Stimulated activated CD8-positive, alpha-beta memory T cell treated with anti-CD3 and anti-CD28 coated beads, Interleukin-4, amount 100 ng/mL, for 4 hours (primary cell): ENCODE measurements at places on chromosomes 16 and 17.

DNA sequence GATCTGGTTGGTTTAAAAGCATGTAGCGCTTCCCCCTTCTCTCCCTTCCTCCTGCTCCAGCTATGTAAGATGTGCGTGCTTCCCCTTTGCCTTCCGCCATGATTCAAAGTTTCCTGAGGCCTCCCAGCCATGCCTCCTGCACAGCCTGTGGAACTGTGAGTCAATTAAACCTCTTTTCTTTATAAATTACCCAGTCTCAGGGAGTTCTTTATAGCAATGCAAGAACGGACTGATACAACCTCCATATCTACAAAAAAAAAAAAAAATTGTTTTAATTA is 16.6 kb upstream of the PDXDC1 start:
- no peak for DNase-seq

- no peak for DNase-seq
Measured at GRCh38 chr16:60073376-60073775, 1339.3 kb upstream of the GOT2 start.

DNA sequence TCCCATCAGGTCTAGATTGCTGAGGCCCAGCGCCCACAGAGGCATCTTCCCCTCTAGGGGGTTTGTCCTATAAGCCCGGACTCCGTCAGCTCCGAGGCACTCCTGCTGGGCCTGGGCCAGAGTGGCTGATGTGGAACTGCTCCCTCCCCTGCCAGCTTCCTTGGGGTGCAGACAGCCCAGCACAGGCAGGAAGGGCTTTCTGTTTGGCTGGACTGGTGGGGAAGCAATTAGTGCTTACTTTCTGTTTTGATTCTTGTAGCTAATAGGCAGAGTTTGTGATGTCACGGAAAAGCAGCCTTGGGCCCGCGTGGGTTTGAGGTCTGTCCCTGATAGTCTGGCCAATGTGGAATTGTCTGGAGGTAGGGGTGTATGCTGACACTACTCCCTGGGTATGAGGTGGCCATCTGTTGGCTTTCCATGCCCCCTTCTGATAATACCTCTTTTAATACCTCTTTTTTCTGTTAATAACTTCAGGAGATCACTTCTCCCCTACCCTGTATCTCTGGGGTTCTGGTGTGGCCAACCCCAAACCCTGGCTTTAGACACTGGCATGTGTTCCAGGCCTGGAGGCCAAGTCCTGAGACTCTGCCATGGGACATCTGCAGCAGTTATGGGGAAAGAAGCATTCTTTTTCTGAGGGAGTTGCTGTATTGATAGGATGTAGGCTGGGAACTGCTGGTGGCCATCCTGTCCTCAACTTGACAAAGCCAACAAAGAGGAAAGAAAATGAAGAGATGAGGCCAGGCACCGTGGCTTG is 190.9 kb downstream of the RAB11FIP4 start:
- no peak for DNase-seq

GRCh38 chr16:89584768-89585549 is 9.4 kb downstream of the CPNE7 start:
- DNase-seq = no peak

DNA sequence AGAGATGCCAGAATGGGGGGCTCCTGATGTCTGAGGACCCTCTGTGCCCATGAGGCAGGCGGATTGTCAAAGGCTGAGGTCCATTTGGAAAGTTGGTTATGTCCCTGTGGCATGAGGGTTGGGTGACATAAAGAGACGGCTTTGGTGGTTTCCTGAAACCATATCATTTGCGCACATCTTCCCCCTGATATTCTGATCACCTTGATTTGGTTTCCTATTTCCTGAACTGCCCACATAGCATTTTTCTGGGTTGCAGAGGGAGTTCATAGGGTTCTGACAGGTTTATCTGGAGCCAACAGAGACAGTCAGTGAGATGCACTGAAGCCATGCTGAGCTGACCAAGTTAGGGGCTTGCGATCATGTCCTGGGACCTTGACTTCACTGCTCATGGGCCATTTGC is 15.7 kb upstream of the RNF222 start:
- DNase-seq = no peak

GRCh38 chr16:85148931-85149330 is 36.7 kb upstream of the CIBAR2 start:
- no peak for DNase-seq

- no peak for DNase-seq
Measured at GRCh38 chr17:5516060-5516792, 29.9 kb downstream of the MIS12 start.

GRCh38 chr17:48618256-48618896 is 3.3 kb upstream of the HOXB8 start:
- peak; percentile 60 for DNase-seq

DNA sequence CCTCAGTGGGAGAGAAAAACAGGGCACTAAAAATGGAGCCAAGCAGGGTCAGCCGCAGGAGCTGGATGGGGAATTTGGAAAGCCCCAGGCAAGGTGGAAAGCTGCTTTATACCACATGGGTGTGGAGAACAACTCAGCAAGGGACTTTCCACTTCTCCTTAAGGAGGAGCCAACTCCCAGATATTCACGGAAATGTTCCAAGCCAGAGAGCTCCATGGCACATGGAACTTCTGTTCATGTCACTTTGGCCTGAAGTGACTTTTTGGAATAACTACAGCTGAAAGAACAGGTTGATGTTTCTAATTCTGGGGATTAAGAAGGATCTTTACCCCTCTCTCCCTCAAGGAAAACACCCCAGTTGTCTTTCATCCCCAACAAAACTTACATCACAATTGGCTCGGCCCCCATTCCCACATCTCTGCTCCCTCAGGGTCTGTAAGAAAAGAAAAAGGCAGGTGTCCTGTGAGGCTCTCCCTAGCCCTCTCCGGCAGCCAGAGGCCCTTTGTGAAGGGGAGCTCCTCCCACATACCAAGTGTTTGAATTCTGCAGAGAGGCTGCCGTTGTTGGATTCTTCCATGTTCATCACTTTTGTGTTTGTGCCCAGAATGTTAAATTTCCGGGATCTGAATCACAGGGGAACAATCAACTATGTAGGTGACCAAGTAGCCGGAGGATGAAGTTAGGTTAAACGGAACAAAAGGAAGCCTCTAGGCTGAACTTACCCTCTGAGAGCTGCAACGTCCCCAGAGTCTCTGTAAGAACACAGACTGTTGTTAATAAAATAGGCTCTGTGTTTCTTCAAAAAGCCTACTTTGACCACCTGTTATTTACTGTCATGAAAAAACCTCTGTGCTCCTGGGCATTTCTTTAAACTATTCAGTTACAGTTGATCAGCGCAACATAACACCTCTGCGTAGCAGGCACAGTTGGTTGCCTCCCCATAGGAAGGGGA is 41.0 kb downstream of the STAT5A start:
- DNase-seq = no peak

DNA sequence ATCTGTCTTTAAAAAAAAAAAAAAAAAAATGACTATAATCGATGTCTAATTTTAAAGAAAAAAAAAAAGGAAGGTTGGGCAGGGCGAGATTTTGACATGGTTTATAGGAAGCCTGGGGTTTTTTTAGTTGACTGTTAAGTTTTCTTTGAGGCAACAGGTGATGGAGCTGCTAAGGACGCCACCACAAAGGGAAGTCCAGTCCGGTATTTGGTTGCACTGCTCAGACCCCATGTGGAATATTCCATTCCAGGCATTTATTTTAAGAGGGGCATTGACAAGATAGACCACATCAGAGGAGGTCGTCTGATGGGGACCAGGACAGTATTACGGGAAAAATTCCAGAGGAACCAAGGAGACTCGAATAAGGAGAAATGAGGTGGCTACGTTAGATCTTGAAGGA is 168.4 kb downstream of the CCDC182 start:
- no peak for DNase-seq

DNA sequence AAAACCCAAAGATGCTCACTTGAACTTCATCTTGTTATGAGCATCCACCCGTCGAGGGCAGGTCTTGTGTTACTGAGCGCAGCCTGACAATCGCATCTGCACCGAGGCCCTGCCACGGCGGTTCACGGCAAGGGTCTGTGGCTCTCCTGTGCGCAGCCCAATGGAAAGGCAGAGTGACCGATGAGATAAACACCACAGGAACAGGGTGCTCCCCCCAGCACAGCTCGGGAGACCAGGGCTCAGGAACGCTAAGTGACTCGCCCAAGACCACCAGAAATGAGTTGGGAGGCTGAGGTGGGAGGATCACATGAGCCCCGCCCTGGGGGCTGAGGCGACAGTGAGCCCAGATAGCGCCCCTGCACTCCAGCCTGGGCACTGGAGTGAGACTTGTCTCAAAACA is 134.7 kb downstream of the ANKRD11 start:
- no peak for DNase-seq

GRCh38 chr17:79243603-79243990 is 169.0 kb downstream of the ENGASE start:
- no peak for DNase-seq

- no peak for DNase-seq
Measured at GRCh38 chr16:20940871-20941635, 40.5 kb downstream of the LYRM1 start.

DNA sequence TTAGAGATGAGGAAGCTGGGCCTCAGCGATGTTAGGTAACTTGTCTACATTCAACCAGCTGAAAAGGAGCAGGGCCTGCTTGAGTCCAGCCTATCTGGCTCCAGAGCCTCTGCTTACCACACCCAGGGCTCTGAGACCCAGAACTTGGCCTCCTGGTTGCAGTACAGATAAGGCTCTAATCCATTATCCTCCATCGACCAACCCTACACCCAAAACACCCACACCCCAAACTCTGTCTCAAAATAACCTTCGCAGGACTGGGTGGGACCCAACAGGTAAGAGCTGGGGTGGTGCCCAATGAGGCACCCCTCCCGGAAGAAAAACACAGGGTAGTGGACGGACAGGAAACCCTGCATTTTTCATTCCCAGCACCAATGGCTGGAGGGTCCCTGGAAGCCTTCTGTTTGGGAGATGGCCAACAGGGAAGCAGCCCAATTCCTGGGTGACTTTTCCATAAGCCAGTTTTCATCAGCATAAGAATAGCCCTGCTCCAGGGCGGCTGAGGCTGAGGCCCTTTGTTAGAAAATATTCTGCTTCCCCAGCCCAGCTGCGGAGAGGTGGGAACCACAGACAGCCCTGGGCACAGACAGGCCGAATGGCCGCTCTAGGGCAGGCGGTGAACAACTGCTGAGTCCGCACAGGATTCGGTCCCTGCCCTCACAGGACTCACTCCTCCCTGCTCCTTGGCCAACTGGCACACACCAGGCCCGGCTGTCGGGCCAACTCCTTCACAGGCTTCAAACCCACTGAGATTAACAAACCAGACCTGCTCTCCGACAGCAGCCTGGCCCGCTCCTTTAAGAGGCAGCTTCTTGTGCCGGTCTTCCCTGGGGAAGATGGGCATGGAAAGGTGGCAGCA is 9.8 kb downstream of the SMIM5 start:
- no peak for DNase-seq

GRCh38 chr16:17324451-17324850 is 146.3 kb downstream of the XYLT1 start:
- DNase-seq = no peak

DNA sequence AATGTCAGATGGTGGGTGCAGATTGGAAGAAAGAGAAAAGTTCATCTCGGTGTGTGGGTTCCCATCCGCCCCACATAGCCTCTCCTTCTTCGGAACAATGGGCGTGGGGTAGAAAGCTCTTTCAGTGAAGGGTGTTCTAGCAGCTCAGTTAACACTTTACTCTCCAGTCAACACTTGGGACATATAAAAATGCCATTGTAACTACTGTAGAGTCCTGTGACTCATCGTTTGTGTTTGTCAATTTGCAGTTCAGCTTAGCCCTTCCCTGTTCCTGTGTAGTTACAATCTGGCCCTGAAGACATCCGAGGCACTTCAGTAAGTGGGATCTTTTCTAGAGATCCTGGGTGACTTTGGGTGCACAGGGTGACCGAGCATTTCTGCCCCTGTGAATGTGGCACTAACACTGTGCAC is 11.5 kb upstream of the CLEC18C start:
- DNase-seq = no peak

- DNase-seq = no peak
Measured at GRCh38 chr16:86117756-86118155, 218.8 kb downstream of the IRF8 start.

- DNase-seq = no peak
Measured at GRCh38 chr17:49209061-49209571, 1.3 kb downstream of the GNGT2 start.

- DNase-seq = no peak
Measured at GRCh38 chr17:32266389-32267301, 1.0 kb downstream of the RHBDL3 start.

GRCh38 chr16:81838794-81839193 is 59.7 kb downstream of the PLCG2 start:
- no peak for DNase-seq

DNA sequence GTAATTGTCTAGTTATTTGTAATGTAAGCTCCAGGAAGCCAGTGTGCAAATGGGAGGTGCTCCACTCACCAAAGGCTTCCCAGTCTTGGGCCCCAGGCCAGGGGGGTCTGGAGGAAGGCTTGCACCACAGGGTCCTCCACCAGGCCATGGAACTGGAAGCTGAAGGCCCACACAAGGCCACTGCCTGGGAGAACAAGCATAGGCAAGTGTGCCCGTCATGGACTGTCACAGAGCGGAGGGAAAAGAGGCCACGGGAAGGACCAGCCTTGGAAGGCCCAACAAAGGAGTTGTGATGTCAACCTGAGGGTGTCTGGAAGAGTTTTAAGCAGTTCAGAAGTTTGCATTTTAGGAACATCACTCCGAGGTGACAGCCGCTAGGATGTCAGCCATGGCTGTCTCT is 3.0 kb upstream of the SRRM2 start:
- no peak for DNase-seq
